Activated T-cell treated with anti-CD3 and anti-CD28 coated beads, Interleukin-2, amount 50 U/mL, for 24 hours (primary cell): ENCODE measurements at places on chromosomes 1 and 21.

DNA sequence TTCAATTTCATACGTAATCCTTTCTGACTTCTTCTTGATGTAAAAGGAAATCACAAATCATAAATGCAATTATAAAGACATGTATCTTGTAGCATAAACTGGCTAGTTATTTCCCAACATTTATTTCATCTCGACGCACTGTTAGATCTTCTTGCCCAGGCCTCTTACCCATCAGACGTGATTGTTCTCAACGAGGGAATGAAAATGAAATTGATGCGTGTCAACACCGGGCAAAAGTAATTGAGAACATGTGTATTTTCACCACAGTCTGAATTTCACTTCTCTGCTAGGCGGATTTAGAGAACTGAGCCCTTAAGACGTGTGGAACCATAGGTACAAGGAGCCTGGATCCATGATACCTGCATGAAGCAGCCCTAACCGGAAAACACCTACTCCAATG, 519.7 kb downstream of the KCNT2 start:
- no peak for DNase-seq

GRCh38 chr1:204545202-204545601, 29.0 kb downstream of the MDM4 start:
- DNase-seq: no peak

DNA sequence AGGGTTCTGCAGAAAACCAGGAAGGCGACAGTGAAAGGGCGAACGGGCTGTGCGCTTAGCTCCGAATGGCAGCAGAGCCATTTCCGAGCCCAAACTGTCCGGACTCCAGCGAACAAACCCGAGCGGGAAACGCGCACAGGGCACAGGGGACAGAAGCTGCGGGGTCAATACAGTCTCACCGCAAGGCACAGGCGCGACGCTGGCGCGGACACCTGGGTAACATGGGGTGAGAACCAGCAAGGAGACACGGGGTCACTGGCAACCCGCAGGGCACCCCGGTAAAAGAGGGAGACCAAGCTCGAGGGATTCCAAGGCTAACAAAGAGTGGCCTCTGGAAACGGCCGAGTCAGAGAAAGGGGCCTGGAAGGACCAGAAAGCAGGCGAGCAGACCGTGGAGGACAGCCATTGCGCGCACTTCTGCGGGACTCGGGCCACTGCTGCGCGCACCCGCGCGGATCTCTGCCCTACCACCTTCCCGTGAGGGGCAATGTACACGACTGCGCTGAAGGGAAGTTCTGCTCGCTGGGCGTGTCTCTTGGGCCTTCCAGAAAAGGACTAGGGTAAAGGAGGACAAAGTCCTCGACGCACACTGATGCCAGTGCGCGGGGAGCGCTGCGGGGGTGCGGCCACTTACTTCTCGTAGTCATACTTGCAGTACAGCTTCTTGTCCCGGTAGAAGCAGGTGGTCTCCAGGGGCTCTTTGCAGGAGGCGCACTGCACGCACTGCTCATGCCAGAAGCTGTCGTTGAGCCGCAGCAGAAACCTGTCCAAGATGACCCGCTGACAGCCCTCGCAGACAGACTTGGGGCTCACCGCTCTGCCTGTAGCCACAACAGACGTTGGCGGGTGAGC, 3.8 kb downstream of the LMX1A start:
- no peak for DNase-seq

DNA sequence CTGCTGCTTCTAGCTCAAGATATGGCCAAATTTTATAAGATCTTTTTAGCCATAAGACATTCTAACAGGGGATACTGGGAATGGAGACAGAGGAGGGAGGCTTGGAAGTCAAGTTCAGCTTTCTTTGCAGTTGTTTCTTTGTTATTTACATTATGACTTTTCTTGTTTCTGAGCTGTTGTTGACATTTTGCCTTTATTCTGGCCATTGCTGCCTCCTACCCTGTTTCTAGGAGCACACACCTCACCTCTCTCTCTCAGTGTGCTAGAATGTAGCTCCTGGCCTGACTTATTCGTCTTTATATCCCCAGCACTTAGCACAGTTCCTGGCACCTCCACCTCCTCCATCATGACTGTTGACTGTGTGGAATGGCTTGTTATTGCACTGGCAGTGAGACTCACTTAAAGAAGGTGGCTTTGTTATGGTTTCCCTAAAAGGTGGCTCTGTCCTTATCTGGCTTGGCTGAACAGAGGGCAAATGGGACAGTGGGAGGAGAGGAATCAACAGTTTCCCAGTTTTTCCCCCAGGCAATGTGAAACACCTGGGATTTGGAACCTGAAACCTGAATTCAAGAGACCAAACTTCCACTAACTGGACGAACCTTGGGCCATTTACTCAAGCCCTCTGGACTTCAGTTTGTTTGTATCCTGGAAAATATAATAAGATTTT, 76.1 kb upstream of the PPP2R5A start:
- DNase-seq: no peak

DNA sequence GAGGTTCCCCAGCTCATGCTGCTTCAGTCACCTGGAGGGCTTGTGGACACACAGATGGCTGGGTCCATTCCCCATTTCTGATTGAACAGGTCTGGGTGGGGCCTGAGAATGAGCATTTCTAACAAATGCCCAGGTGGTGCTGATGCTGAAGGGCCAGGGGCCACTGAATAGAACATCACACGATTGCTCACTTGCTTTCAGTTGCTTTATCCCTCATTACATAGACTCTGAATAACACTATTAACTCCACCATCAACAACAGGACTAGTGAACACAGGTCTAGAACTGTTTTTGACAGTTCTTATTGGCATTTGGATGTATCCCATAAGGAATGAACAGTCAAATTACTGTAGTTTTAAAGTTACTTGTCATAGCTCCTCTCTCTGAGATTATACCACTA, 12.1 kb downstream of the TRAPPC10 start:
- peak; percentile 25 for DNase-seq

DNA sequence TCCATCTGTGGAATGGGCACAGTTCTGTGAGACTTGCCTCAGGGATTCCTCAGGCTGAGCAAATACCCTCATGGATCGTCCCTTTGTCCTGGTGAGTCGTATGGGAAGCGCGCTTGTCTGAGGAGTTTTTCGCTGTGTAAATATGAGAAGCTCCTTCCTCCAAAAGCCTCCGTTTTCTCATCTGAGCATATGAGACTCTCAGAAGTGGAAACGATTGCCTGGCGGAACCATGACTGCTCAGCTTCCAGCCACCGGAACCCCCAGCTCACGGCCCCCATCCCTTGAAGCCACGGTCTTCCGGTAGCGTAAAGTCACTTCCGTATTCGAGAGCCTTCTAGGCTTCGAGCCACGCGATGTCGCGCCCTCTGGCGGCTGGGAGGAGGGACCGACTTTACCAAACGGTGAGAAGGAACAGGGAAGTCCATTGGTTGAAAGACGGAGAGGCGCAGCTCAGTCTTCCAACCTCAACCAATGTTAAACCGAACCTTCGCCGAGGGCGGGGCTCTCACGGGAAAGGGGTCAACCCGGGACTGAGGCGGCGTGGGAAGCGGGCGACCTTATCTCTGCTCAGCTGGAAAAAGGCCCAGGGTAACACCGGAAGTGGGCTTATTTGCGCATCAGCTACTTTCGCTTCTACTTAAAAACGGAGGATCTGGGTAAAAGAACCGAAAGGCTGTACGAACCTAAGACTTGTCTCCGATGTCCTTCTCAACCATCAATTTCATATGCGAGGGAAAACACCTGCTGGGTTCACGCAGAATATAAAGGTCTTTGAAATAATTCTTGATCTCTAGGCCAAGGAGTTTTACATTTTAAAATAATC, 46.3 kb downstream of the AZIN2 start:
- DNase-seq: peak; percentile 97

GRCh38 chr1:24486331-24487065, 16.1 kb upstream of the RCAN3 start:
- peak; percentile 50 for DNase-seq

DNA sequence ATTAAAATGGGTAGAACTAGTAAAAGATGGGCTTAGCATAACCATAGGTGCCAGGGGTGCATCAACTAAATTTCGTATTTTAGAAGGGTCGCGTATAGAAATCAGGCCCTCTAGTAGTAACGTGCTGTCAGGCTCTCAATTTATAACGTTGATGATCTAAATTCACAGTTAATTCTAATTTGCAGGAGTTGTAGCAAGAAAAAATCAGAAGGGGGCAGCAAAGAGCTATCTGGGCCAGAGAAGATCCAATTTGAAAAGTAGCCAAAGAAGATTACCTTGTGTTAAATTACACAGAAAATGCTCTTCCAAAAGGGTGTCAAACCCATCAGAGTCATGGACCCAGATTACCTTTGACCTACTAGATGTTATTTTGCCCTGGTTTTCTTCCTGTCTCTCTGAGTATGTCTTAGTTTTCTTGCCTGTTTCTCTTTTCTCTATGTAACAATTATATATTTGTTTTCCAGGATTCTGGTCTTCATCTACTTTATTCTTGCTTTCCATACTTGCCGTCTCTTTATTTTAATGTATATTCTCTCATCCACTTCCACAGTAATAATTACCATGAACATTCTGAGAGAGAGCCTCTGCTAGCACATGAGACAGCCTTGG, 1030.9 kb downstream of the AMY1C start:
- no peak for DNase-seq

DNA sequence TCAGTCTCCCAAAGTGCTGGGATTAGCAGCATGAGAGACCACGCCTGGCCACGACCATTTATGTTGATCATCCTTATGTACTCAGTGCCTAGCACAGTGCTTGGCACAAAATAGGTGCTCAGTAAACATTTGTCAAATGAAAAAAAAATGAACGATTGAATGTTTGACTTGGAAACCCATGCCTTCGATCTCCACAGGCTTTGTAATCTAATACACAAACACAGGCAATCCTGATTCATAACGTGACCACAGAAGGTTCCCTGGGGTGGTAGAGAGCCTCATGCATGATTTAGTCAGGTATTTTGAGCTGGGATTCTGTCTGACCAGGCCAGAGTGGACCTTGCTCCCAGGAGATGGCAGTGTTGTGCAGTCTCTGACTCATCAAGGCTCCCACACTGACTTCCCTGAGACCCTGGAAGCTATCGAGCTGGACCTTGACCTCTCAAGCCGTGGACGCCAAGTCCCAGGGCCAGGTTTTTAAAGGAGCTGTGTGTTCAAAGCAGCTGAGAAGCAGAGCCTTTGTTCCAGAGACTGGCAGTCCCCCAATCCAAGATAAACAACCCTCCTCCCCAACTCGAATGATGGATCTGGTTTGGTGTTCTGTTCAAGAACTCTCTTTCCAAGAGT, 81.1 kb downstream of the PGM1 start:
- DNase-seq: no peak

- no peak for DNase-seq
Observed at GRCh38 chr1:205162301-205162700, 40.5 kb upstream of the RBBP5 start.

DNA sequence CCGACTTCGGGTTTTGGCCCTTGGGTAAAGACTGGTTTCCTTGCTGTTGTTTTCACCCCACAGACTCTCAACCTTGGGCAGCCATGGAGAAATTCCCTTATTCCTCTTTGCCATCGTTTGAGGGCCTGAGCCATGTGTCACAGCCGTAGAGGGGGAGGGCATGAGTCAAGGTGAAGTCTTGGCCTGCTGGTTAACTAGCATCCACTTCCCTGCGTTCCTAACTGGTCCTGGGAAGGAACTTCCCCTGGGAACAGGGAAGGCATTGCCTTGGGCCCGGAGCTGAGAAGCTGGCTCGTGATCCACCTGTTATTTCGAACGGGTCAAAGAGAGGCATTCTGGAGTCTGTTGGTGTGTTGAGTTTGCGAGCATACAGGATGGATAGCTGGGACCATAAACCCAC, 464.9 kb downstream of the CAMTA1 start:
- no peak for DNase-seq

GRCh38 chr1:85284202-85284601, 7.8 kb upstream of the BCL10 start:
- DNase-seq: no peak

DNA sequence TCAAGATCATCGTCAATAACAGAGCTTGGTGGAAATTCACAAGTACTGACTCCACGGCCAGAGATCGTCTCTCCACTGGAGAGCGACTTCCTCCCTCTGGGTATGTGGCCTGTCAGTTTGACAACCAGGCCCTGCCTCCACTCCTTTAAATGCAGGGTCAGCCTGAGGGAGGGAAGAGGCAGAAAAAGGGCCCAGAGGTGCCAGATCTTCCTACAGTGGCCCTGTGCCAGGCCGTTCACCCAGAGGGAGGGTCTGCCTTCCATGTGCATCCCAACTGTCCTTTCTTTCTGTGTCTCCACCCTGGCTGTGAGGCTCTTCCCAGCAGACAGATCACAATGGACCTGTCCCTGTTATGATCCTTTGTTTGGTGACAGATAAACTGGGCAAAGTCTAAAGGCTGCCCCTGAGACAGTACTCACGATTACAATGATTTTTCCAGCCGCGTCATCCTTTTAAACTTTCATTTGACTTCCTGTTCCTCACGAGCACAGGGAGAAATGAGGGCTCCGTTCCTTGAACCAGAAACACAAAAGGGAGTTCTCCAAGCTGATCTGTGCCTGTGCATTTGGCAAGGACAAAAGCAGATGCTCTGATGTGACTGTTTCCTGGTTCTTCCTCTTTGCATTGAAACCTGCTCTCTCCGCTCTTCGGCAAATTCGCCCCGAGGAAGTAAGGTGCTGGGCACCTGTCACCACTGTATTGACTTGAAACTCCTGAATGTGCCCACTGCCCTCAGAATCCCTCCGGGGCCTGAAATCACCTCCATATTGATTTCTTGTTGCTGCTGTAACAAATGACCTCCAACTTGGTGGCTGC, 126.7 kb downstream of the PGBD5 start:
- no peak for DNase-seq

- no peak for DNase-seq
Observed at GRCh38 chr1:29991025-29991424, 732.4 kb downstream of the MATN1 start.

DNA sequence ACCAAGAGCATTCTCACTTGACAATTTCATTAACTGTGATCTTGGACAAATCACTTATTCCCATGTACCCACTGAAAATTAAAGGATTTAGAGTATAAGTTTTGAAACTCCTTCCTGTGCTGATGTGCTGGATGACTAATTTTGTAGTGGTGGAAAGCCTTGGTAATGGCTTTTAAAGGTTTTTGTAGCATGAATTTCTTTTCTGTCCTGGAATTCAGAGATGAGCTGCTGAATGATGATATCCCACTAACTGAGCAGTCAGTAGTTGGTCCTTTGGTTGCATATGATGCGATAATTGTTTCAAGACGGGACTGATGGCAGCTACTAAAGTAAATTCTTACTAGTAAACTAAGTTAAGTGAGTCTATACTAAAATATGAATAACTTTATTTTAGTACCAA, 5.2 kb downstream of the RPL5 start:
- no peak for DNase-seq

DNA sequence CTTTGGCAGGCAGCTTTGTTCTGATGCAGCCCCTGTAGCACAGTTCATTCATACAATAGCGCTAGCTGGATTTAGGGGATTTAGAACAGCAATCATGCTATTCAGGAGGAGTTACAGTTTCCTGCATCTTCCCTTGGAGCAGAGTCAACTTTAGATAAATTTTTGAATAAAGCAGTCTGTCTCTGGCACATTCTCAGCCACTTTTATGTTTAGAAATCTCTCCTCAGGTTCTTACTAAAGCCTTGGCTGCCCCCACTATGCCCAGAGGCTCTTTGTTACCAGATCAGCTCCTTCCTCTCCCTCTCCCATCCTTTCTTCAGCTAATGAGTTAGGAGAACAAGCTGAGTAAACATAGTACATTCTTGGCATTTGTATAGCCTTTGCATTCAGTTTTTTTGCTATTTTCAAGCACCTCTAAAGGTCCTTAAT, 17.0 kb upstream of the PIGC start:
- no peak for DNase-seq
